Activated CD4-positive, alpha-beta T cell treated with anti-CD3 and anti-CD28 coated beads for 48 hours (primary cell): ENCODE measurements at places on chromosomes 5 and 9.
A peak's percentile ranks its signal among the peaks of the same experiment; 100 is the strongest.

DNA sequence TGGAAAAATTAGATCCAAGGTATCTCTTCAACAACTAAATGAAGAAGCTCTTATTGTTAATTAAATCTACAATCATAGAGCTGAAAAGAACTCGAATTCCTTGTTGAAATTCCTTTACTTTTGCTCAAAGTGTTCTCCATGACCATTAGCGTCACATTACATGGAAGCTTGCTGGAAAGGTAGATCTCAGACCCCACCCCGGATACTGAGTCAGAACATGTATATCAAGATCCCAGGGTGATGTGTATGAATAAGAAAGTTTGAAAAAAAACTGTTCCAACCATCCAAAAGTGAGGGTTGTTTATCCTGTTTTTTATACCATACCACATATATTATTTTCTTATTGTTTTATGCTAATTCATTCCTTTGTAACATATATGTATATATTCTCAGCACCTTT, 237.1 kb upstream of the PUM3 start:
- DNase-seq: no peak

DNA sequence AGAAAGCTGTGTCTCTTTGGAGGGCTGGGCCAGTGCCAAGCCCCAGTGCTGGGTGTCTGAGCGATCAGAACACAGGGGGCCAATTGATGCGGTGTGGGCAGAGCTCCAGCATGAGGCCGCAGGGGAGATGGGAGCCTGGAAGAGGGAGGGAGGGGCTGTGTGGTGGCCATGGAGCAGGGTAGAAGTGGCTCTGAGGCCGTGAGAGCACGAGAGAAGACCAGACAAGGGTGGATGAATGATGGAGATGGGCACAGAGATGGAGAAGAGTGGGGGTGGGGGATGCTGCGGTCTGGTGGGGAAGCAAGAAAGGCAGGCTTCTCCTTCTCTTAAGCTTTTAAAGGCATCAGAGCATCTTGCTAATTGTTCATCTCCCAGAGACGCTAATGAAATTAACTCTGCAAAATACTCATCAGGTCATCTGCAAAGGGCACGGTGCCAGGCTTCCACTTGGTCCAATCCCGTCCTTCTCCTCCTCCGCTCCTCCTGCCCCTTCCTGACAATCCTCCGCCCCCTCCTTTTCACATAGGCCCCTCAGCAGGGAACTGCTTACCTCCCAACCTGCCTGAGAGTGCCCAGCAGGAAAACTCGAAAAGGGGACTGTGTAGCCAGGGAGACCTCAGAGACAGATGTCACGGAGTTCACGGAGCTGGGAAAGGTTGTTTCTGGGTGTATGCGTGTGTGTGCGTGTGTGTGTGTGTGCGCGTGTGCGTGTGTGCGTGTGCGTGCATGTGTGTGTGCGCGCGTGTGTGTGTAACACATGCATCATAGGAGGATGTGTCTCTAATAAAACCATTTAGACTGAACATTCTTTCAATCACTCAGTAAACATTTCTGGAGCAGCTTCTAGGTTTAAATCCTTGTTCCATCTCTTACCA, 7.1 kb upstream of the UNC5A start:
- DNase-seq: no peak

GRCh38 chr9:70801181-70801829, 320.1 kb downstream of the TRPM3 start:
- DNase-seq: no peak

- no peak for DNase-seq
Measured at GRCh38 chr9:84851935-84852585, 182.5 kb downstream of the NTRK2 start.

DNA sequence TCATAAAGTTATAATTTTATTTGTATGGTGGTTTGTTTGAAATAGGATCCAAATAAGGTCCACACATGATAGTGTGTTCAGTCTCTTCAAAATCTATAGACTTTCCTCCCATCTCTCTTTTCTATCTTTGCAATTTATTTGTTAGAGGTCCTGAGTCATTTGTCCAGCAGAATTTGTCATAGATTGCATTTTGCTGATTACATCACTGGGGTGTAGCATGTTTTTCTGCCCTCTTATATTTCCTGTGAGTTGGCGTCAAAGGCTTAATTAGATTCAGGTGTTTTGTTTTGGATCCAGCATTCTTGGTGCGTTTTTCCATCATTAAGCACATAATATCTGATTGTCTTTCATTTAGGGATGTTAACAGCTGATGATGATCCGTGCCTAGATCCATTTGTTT, 15.0 kb downstream of the CYFIP2 start:
- no peak for DNase-seq

DNA sequence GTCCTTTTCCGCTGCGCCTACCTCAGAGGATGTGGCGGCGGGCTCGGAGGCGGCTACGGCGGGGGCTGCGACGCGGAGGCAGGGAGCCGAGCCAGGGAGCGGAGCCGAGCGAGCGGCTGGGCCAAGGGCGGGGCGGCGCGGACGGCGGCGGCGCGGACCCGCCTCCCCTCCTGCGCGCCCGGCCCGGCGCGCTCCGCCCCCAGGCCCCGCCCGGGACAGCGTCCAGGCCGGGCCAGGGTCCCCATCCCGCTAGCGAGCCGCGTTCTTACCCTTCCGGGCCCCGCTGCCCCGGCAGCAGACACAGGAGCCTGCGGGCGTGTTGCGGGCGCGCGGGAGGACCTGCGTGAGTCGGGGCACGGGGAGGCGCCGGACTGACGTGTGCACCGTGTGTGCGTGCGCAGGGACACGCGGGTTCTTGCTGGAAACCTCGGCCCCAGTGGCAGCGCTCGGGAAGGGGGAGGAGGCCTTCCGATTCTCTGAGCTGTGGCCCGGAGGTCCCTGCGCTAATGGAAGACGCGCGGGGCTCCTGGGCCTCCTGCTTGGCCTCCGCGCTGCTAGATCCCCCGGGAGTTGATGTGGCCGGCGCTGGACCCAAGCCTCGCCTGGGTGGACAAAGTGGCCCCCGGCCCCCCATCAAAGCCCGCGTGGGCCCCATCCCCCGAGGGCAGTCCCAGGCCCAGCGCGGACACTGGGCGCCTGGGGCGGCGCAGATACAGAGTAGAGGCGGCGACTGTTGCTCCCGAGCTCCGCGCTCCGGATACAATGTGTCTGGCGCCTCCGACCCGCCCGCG, at the start of gene VDAC1:
TSS of gene VDAC1 (minus strand) at position 350 of the 791 bp plus-strand sequence. CDS start 11,963 bp downstream, outside the sequence.
- DNase-seq: peak; percentile 88

- DNase-seq: peak; percentile 65
Measured at GRCh38 chr9:88076286-88077070, 61.8 kb downstream of the SPATA31C2 start.

- no peak for DNase-seq
Measured at GRCh38 chr5:133373121-133373870, 239.0 kb downstream of the FSTL4 start.

- DNase-seq: peak; percentile 9
Measured at GRCh38 chr9:77841739-77842386, 189.7 kb downstream of the GNAQ start.

DNA sequence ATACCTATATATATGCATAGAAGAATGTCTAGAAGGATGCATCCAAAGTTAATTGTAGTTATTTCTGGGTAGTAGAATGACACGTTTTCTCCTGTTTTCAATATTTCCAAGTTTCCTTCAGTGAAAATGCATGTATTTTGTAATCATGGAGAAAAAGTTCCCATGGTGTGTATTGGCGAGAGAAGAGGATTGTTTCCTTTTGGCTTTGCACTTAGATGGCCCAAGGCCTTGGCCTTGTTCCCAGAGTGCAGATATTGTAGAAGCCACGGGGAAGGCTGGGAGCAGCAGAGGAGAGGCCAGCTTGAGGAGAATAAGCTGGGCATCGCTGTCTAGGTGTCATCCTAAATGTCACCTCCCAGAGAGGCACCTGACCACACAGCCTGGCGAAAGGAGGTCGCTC, 44.0 kb downstream of the IRF1 start:
- no peak for DNase-seq

GRCh38 chr5:43037636-43038495, 2.3 kb downstream of the ANXA2R start:
- peak; percentile 35 for DNase-seq

- no peak for DNase-seq
Measured at GRCh38 chr5:87327998-87328397, 60.3 kb downstream of the RASA1 start.

- no peak for DNase-seq
Measured at GRCh38 chr5:85868070-85868469, 749.7 kb upstream of the COX7C start.

DNA sequence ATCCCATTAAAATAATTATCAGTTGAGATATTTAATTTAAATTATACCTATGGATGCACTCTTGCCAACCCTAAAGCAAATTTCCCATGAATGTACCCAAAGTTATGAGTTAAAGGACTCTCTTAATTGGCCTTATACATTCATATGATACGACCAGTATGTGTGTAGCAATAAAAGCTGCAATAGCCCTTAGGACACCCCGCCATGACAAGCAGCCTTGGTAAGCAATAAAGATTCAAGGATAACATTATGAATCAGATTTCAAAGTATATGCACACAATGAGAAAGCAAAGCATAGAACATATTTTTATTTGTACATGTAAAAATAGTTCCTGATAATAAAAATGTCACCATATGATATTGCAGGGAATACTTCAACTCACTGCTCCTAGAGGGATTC, 1699.3 kb upstream of the CDH9 start:
- no peak for DNase-seq

GRCh38 chr9:126624912-126625311, 11.2 kb downstream of the LMX1B start:
- no peak for DNase-seq

DNA sequence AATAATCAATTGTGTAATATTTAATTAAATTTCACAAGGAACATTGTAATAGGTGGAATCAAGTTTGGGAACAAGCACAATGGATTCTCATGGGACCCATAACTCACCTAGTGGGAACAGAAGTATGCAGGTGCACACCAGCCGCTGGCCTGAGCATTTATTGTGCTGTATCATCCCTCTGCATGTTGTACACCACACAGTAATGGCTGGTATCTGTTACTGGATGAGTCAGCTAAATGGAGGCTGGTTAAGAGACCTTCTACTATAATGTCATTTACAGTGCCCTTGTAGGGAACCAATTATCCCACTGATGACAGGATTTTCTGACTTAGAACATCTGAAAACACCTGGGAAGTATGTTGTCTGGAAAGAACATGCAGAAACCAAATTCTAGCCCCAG, 3.2 kb upstream of the MAP3K1 start:
- DNase-seq: no peak

GRCh38 chr9:114738581-114739316, 56.8 kb upstream of the TEX48 start:
- DNase-seq: peak; percentile 79

DNA sequence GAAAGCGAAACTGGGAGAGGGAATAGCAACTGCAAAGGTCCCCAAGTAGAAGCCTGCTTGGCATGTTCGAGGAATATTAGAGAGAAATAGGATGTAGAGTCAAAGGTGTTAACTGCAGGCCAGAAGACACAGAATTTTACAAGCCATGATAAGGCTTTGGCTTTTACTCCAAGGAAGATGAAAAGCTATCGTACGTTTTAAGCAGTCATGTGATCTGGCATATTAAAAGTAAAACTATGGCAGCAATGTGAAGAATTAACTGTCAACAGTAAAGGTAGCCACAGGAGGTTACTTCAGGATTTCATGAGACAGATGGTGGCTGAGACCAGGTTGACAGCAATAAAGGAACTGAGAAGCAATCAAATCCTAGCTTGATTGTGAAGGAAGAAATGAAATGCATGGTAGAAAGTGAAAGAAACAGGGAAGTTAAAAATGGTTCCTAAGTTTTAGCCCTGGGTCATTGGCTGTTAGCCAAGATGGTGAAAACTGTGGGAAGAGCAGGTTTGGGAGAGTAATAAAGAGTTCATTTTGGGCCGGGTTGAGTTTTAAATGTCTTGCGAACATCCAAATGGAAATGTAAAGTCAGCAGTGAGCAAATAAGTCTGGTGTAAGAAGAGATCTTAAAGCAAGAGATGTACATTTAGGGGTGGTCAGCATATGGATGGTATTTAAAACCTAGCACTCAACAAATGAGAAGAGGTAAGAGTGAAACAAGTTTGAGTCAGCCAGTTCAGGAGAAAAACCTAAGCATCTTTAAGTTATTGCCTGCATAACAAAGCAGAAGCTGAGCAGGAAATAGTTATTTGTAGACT, 20.3 kb upstream of the TTC33 start:
- no peak for DNase-seq

DNA sequence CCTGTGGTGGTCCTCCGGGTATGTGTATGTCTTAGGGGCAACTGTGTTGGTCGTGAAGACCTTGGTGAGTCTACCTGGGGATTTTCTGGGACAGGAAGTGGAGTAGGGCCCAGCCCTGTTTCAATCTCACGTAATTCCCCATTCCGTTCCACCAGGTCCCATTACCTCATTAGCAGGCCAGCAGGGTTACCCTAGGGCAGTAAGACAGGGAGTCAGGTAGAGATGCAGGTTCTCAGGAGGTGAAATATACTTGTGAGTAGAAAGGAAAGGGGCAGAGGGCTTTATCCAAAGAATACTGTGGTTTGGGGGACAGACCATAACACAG, 56.5 kb downstream of the MACROH2A1 start:
- DNase-seq: no peak

GRCh38 chr9:135790850-135791249, 88.9 kb downstream of the KCNT1 start:
- no peak for DNase-seq

DNA sequence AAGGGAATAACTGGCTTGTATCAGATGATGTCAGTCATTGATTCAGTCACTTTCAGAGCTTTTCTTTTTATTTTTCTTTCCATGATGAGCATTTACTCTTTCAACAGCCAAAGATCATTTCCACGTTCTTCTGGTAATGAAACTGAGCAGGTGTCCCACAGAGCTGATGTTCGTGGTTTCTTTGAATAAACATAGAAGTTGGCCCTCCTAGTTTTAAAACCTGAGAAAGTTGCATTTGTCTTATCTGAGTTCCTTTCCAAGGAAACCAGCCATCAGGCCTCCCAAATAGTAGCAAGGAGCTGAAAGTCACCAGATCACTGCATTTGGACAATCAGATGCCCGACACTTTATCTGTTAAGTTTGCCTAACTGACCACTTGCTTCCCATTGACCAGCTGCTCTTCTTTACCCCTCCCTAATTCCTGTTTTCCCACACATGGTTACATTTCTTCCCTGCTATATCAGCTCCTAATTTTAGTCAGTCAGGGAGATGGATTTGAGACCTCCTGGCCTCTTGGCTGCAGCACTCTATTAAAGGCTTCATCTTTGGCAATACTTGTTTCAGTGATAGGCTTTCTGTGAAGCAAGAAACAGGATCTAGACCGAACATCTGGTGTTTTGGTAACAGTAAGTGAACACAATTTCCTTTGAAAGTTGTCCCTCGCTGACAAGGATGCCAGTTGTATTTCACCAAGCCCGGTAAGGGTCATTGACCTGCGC, 420.8 kb downstream of the CHSY3 start:
- no peak for DNase-seq

DNA sequence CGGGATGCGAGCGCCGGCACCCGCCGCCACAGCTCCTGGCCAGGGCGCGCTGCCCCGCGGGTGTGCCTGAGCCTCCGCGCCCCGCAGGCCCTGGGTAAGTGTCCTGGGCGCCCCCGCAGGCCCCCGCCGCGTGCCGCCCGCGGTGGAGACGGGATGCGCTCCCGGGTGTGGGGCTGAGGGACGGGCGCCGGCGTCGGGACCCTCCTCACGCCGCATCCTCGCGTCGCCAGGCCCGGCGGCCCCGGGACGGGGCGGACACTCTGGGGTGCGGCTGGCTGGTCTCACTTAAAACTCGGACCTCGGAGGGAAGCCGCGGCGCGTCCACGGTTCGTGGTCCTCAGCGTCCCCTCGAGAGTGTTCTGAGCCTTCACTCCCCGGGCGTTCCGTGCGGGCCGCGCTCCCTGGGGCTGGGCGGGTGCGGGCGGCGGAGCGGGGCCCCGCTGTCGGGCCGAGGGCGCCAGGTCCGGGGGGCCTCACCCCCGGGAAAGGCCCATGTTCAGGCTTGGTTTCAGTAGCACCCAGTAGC, 275 bp downstream of the AHRR start:
- no peak for DNase-seq

- DNase-seq: no peak
Measured at GRCh38 chr5:151182524-151182900, 24.9 kb upstream of the ANXA6 start.
